ENCODE measurements at places on chromosomes 13 and 19.

DNA sequence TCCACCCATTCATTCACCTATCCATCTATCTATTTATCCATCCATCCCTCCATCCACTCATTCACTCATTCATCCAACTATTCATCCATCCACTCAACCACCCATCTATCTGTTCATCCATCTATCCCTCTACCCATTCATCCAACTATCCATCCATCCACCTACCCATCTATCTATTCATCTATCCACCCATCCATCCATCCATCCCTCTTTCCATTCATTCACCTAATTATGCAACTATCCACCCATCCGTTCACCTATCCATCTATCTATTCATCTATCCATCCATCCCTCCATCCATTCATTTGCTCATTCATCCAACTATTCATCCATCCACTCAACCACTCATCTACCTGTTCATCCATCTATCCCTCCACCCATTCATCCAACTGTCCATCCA lies 54.5 kb downstream of the UNC13A start:
- DNase-seq = no peak

DNA sequence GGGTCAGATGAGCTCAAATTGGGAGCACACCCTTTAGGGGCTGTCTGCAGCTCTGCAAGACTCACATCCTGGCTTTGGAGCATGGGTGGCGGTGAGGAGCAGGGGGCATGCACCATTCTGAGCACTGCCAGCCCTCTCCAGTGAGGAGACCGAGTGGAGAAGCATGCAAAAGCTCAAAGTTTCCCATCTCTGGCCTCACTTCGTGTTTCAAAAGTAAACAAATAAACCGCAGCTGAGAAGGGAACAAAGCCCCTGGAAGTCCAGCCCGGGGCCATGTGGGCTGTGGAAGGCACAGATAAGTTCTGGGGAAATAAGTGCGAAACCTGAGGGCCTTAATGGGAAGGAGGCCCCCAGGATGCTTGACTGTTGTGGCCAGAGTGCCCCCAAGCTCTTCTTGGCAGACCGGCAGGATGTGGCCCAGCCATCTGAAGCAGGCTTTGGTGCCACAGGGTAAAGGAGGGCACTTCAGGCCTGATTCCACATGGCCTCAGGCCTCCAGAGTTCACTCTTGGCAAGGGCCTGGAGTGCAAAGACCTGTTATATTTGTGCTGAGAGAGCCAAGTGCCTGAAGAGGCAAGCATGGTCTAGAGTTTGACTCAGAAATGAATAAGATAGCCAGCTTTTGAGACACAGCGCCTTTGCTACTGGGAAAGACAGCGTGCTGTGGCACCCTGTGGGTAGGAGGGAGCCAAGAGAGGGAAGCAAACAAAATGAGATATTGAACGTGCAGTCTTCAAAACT lies 1.2 kb downstream of the MEDAG start:
- DNase-seq = peak; percentile 85

GRCh38 chr19:10195199-10195519 lies 406 bp upstream of the DNMT1 start:
- DNase-seq = no peak

DNA sequence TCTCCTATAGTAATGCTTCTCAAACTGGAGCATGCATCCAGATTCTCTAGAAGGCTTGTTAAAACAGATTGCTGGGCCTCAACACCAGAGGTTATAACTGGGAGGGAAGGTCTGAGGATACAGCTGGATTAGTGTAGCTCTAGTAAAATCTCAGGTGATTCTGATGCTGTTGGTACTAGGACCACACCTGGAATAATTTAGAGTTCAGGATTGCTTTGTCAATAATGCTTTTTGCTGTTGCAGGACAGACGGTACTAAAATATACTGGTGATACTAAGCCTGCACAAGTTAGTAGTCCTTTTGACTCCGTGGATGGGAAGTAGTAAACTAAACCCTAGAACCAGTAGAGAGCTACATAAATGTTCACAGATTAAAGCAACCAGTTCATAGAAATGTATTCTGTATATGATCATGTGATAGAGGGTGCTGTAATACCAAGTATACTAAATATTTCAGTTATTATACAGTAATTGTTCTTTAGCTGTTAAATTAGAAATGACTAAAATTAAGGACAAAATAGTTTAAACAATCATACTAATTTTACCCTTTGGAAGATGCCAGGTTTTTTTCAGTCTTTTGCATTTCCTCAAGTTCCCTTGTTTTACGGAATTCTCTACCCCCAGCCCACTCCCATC lies 258.2 kb upstream of the STARD13 start:
- no peak for DNase-seq

DNA sequence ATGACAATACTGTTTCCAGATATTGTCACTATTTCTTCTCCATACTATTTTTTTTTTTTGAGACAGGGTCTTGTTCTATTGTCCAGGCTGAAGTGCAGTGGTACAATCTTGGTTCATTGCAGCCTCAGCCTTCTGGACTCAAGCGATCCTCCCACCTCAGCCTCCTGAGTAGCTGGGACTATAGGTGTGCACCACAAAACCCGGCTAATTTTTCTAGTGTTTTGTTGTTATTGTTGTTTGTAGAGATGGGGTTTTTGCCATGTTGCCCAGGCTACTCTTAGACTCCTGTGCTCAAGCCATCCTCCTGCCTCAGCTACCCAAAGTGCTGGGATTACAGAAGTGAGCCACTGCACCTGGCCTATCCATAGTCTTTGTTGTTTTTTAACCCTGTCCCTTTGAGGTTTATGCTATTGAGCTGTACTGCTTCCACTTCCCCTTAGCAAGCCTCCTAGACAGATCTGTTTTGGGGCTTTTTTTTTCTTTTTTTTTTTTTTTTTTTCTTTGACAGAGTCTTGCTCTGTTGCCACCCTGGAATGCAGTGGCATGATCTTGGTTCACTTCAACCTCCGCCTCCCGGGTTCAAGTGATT lies 27.6 kb upstream of the MAP3K10 start:
- no peak for DNase-seq

DNA sequence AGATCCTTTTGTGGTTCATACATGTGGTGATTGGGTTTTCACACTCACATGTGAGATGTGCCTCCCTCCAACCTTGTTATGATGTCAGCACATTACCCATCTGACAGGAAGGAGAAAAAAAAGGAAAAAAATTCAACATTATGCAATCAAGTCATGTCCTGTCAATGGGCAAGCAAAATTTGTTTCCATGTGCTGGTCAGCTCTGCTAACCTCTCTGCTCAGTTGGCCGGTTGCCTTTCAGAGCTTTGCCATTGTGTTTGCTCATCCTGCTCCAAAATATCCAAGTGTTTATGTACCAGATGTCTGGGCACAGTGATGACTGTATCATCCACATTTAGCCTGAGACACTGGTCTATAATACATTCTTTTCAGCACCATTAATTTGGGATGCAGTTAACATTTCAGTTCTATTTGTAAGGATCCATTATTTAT lies 27.0 kb upstream of the METTL21C start:
- DNase-seq = no peak

GRCh38 chr19:16378291-16378889 lies 53.8 kb downstream of the KLF2 start:
- DNase-seq = no peak

- DNase-seq = peak; percentile 85
Measured at GRCh38 chr13:67515895-67516294, 285.8 kb upstream of the PCDH9 start.

DNA sequence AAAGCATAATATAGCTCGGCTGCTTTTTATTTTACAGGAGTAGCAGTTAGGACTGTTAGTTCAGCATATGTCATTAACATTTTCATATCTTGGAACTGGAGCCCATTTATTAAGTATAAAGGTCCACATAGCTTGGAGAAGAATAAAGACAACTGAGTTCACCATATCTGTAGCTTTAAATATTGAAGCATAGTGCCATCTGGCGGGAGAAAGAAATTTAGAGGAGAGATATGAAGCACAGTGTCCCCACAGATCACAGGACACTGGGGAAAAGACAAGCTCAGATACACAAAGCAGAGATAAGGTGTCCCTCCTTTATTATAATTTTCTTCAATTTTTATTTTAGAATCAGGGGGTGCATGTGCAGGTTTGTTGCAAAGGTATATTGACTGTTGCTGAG lies 104.7 kb upstream of the FREM2 start:
- DNase-seq = peak; percentile 14

- DNase-seq = peak; percentile 9
Measured at GRCh38 chr13:21703846-21704245, 33.0 kb downstream of the FGF9 start.

- peak; percentile 69 for DNase-seq
Measured at GRCh38 chr19:35509861-35510625, 3.4 kb downstream of the DMKN start.

GRCh38 chr13:93355094-93355493 lies 128.5 kb downstream of the GPC6 start:
- no peak for DNase-seq

GRCh38 chr19:31270897-31271296 lies 78.3 kb downstream of the TSHZ3 start:
- DNase-seq = no peak

- no peak for DNase-seq
Measured at GRCh38 chr13:32745509-32745908, 159.3 kb downstream of the PDS5B start.

DNA sequence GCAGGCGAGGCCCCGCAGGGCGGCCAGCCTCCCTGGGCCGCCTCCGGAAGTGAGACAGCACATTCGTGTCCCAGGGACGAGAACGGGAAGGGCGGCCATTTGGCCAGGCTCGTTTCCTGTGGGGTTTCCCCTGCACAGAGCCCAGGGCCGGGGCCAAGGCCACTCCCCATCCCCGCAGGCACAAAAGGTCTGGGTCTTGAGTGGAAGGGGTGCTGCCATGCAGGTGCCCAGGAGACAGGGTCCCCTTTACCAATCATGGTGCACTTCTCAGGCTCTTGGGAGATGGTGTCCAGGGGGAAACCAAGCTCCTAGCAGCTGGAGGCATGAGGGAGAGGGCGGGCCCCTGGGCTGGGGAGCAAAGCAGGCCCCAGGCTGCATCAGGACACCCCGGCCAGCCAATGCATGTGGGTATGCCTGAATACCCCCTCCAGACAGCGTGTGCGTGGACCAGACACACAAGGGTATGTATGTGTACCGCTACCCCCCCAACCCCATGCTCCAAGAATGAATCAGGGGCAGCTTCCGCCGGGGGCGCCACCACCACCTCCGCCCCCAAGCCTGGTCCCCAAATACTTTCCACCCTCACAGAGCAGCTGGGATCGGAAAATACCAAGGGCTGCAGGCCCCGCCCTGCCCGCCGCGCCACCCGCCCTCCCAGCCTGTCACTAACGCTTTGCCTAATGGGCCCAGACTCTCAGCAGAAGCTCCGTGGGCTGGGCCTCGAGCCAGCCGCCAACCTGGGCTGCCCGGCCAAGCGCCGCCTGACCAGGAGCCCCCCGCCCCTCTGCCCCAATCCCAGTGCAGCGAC lies 37.6 kb upstream of the NANOS3 start:
- DNase-seq = peak; percentile 93

GRCh38 chr13:108176685-108177274 lies 38.6 kb downstream of the LIG4 start:
- DNase-seq = no peak

- DNase-seq = peak; percentile 62
Measured at GRCh38 chr19:2016041-2016807, 710 bp upstream of the BTBD2 start.

DNA sequence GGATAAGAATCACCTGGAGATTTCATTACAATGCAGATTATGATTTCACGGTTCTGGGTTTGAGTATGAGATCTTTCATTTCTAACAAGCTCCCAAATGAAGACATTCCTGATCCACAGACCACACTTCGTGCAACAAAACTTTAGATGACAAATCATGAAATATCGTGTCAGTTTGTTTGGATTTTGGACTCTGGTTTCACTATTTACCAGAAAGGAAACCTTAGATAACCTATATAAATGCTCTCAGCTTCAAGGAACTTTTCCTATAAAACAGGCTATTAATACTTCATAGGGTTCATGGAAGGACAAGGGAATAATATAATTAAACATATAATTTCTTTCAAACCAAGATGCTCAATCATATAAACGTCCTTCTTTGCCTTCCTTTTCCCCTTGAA lies 930.5 kb upstream of the SLC10A2 start:
- no peak for DNase-seq

GRCh38 chr13:74819549-74819948 lies 662.4 kb downstream of the TBC1D4 start:
- DNase-seq = no peak

GRCh38 chr13:44156294-44156658 lies 217.3 kb upstream of the SERP2 start:
- no peak for DNase-seq

GRCh38 chr13:94712812-94713560 lies 641 bp upstream of the SOX21 start:
- no peak for DNase-seq

DNA sequence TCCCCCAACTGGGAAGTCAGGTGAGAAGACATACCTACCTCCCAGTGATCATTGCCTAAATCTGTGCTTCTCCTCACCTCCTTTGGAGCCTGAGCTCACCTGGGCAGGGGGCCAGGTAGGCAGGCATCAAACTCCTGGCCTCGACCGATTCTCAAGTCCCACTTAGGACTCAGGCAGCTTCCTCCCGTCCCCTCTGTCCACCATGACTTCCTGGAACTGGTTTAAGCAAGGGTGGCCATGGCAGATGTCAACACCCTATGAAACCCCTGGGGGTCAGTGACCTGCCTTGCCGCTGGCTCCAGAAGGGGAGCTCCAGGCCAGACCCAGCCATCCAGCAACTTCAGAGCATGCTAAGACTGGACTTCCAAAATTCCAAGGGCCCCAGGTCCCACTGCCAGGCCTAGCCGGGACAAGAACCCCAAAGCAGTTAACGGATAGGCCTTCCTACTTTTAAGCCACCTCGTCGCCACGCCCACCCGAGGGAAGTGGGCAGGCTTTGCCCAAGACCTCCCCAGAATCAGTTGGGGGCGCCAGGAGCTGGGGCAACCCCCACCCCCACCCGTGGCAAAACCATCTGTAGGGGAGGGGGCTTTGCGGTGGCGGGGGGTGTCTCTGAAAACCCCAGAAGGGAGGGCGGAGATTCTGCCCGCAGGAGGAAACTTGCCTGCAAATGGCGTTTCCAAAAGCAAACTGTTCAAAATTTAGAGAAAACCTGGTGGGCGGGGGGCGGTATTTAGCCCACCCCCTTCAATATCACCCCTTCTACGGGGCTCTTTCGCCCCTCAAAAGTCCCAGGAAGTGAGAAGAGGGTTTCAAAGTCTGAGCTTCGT lies 657 bp downstream of the PLIN3 start:
- peak; percentile 38 for DNase-seq

- no peak for DNase-seq
Measured at GRCh38 chr19:40565910-40566495, 10.7 kb upstream of the SHKBP1 start.

GRCh38 chr13:107329991-107330390 lies 762.1 kb upstream of the ARGLU1 start:
- DNase-seq = no peak

DNA sequence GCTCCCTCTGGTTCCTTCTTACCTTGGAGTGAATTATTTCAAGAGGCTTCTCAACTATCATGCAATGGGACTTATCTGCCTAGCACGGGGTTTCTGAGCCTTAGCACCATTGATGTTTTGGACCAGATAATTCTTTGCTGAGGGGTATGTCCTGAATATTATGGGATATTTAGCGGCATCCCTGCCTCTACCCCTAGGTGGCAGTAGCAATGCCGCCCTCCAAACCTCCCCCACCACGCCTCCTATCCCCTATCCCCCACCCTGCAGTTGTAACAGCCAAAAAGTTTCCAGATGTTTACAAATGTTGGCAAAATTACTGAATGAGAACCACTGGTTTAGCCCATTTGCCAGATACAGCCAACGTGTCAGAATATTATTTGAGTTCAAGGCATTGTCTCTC lies 125.5 kb downstream of the POSTN start:
- no peak for DNase-seq
